ENCODE measurements at places on chromosomes 2 and 18. TPM values are rescaled to one million over a fixed set of nuclear protein-coding genes. Genes with fewer than 3 reads are reported as not detected.
A peak's percentile ranks its signal among the peaks of the same experiment; 100 is the strongest.

- H3K4me1 ChIP-seq: no peaks in the 10 kb centered on the region
- no peak overlapping the region for H3K4me3 ChIP-seq
- H3K36me3 ChIP-seq: no peaks in the 10 kb centered on the region
- H3K27me3 ChIP-seq: no peaks in the 10 kb centered on the region
Measured at GRCh38 chr2:218807626-218808025, 24.0 kb downstream of the PRKAG3 start.

The MAP2 gene
- total RNA-seq: 8.5 TPM

DNA sequence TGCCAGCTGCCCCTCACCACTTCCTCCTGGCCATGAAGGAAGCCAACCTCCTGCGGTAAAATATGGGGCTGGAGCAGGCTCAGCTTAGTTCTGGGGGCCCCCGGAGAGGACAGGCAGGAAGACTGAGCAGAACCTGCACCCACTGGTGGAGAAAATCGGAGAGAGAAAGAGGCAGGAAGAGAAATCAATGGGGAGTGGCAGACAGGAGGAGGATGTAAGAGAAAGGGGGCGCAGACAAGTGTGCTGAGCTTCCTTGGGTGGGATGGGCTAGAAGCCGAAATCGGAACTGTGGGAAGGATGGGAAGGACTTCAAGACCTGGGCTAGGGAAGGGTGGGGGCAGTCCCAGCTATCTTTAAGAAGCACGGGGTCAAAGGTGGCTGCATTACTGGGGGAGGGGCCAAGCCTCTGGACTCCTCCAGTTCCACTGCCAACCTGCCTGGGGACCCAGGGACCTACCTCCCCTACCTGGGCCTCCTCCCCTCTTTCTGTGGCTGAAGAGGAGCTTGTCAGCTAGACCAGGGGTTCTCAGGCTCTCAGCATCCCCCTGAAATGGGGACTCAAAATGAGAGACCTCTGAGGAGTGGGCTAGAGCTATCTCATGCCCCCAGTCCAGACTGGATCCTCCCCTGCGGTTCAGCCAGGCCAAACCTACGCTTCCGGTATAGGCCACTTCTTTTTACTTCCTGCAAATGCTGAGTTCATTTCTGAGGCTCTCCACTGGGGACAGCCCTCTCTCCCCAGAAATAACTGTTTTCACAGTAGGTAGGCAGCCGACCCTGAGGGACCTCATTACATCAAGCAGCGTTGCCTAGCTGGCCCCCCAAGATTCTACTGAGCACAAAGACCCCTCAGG lies 33.6 kb upstream of the B3GNT7 start:
- no peak overlapping the region for H3K27ac ChIP-seq
- H3K27me3 ChIP-seq: no peaks in the 10 kb centered on the region
- H3K36me3 ChIP-seq: peaks cover 8% of the 10 kb centered on the region

The USP37 gene
- 10.9 TPM for total RNA-seq

- no peaks in the 10 kb centered on the region for H3K4me1 ChIP-seq
- no peaks in the 10 kb centered on the region for H3K36me3 ChIP-seq
- H3K27ac ChIP-seq: no peak overlapping the region
- no peaks in the 10 kb centered on the region for H3K27me3 ChIP-seq
Measured at GRCh38 chr2:4765787-4766530, 926.2 kb upstream of the SOX11 start.

DNA sequence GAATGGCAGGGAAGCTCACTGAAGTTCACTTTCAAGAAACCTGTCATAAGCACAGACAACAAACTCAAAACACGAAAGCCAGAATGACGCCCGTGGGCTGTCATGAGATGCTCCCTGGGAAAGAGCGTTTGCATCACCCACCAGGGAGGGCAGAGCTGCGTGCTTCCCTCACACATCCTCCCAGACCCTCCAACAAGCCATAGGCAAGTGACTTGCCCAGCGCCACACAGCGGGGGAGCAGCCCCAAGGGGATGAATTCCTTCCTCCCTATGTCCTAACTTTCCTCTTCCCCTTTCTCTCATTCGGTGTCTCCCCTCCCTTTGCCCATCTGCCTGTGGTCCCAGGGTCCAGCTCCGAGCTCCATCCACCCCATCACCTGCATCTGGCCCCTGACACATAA lies 10.7 kb downstream of the BIN1 start:
- no peak overlapping the region for H3K4me3 ChIP-seq
- DNase-seq: no peak
- H3K27me3 ChIP-seq: no peaks in the 10 kb centered on the region
- H3K4me1 ChIP-seq: no peaks in the 10 kb centered on the region
- no peaks in the 10 kb centered on the region for H3K36me3 ChIP-seq

GRCh38 chr2:153299809-153300208 lies 178.8 kb downstream of the RPRM start:
- H3K27me3 ChIP-seq: no peaks in the 10 kb centered on the region
- DNase-seq: no peak
- no peak overlapping the region for H3K4me3 ChIP-seq
- H3K36me3 ChIP-seq: no peaks in the 10 kb centered on the region

- no peaks in the 10 kb centered on the region for H3K36me3 ChIP-seq
- peak overlapping the region; percentile 97 for H3K4me3 ChIP-seq
- peaks cover 7% of the 10 kb centered on the region for H3K4me1 ChIP-seq
Measured at GRCh38 chr2:206084439-206084869, 1.5 kb downstream of the INO80D start.

DNA sequence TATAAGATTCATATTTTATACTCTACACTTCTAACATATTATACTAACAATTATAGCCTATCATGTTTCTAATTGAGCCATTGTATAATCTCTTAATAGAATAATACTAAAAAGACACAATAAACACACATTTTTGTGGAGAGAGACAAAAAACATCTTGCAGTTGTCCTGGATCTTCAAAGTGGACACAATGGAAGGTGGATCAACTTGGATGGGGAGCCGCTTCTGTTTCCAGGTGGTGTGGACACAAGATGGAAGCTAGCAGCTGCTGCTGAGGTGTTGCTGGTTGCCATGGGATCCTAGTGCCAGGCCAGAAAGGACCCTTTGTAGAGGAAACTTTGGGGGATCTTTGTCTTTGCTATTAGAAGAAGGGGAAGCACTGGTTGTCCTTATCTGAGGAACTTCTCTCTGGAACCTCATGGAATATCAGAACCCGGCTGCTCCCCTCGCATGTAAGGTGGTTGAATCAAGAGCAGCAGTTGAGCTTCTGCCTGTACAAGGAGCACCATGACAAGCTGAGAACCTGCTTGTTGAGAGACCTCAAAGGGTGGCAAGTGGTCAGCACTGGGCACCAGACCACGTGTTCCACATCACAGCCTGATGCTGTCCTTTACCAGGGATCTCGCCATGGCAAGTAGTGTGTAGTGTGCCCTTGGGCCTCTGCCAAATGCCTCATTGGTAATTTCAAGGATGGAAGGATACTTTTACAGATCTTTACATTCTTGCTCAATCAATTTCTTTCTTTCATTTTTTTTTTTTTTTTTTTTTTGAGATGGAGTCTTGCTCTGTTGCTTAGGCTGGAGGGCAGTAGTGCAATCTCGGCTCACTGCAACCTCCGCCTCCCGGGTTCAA lies 232.2 kb downstream of the MYCN start:
- no peak overlapping the region for H3K4me3 ChIP-seq
- no peaks in the 10 kb centered on the region for H3K36me3 ChIP-seq
- no peak for DNase-seq
- no peaks in the 10 kb centered on the region for H3K27me3 ChIP-seq

The PMAIP1 gene
- 8.5 TPM for total RNA-seq

The HOXD13 gene
- total RNA-seq: not detected

The TMEM247 gene
- not detected for total RNA-seq

DNA sequence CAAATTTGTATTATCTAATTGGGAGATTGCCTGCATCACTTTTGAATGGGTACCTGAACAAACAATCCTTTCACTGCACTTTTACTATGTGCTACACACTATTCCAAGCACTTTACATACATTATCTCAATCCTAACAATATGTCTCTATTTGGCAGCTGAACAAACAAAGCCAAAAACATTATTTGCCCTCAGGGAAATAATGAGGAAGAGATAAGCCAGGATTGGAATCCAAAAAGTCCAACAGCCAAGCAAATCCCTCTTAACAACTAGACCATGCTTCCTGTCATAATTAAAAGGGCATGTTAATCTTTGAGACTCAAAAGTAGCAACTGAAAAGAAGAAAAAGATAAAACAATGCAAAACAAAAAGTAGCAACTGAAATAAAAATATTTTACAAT lies 32.1 kb downstream of the RPRD1A start:
- H3K4me3 ChIP-seq: no peak overlapping the region
- H3K27ac ChIP-seq: no peak overlapping the region
- no peak for DNase-seq
- H3K36me3 ChIP-seq: peaks cover 32% of the 10 kb centered on the region

The CAVIN2 gene
- 50.7 TPM for total RNA-seq

- H3K36me3 ChIP-seq: no peaks in the 10 kb centered on the region
- H3K4me3 ChIP-seq: no peak overlapping the region
- peaks cover 57% of the 10 kb centered on the region for H3K4me1 ChIP-seq
- no peaks in the 10 kb centered on the region for H3K27me3 ChIP-seq
- no peak overlapping the region for H3K27ac ChIP-seq
- no peak for DNase-seq
Measured at GRCh38 chr2:43423941-43424261, 171.9 kb downstream of the THADA start.

The REG3G gene
- not detected for total RNA-seq

The DTNA gene
- total RNA-seq: 25.7 TPM

- H3K4me1 ChIP-seq: no peaks in the 10 kb centered on the region
- no peaks in the 10 kb centered on the region for H3K27me3 ChIP-seq
- DNase-seq: no peak
- H3K4me3 ChIP-seq: no peak overlapping the region
- no peak overlapping the region for H3K27ac ChIP-seq
- H3K36me3 ChIP-seq: no peaks in the 10 kb centered on the region
Measured at GRCh38 chr2:136844546-136844945, 79.2 kb downstream of the THSD7B start.

The OR6B2 gene
- not detected for total RNA-seq

DNA sequence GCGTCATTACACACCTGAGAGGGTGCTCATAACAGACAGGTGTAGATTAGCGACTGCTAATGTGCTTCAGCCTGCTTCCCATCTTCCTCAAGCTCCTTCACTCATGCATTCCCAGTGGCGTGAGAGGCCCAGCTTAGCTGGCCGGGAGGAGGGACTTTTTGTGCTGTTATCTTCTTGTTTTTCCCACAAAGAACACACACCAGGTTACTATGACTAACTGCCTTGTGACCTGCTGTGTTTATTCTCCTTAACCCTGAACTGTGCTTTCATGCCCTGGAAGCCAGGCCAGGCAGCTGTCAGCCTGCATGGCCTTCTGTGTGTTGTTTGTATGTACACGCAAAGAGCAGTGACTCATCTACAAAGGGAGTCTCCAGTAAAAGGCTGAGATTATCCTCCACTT lies 143.8 kb downstream of the PIEZO2 start:
- H3K27me3 ChIP-seq: no peaks in the 10 kb centered on the region
- no peaks in the 10 kb centered on the region for H3K36me3 ChIP-seq
- peaks cover 19% of the 10 kb centered on the region for H3K4me1 ChIP-seq
- no peak for DNase-seq

DNA sequence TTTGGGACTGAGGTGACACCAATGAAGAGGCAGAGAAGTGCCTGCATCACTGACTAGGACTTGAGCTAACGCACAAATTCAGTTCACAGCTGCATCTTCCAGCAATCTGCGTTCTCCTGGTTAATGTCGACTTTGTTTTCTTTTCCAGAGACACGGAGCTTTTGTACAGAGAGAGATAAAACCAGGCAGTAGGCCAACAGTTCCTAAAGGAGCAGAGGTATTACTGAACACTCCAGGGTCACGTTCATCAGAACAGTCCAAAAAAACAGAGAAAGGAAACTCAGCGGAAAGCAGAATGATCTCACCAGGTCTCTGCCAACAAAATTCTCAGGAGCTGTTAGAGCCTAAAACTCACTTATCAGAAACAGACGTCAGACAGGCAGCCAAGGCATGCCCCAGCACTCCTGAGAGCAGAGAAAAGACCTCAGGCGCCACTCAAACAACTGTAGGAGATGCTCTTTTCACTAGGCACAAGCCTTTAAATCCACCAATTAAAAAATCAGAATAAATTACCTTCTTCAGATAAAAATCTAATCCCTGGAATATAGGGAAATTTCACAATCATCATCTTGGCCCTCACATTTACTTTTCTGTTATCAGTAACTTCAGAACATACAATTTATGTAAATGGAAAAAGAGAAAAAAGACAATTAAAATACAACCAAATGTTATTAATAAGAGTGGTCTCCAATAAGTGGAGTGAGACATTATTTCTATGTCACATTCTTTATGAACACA lies 95.9 kb upstream of the SPTBN1 start:
- peak overlapping the region; percentile 33 for H3K27ac ChIP-seq
- H3K4me1 ChIP-seq: no peaks in the 10 kb centered on the region
- DNase-seq: no peak
- no peak overlapping the region for H3K4me3 ChIP-seq
- no peaks in the 10 kb centered on the region for H3K27me3 ChIP-seq

- no peaks in the 10 kb centered on the region for H3K36me3 ChIP-seq
- H3K4me3 ChIP-seq: no peak overlapping the region
- DNase-seq: no peak
- no peaks in the 10 kb centered on the region for H3K4me1 ChIP-seq
- H3K27ac ChIP-seq: no peak overlapping the region
Measured at GRCh38 chr2:112924360-112924759, 13.4 kb downstream of the IL37 start.

The ABCG5 gene
- total RNA-seq: not detected

DNA sequence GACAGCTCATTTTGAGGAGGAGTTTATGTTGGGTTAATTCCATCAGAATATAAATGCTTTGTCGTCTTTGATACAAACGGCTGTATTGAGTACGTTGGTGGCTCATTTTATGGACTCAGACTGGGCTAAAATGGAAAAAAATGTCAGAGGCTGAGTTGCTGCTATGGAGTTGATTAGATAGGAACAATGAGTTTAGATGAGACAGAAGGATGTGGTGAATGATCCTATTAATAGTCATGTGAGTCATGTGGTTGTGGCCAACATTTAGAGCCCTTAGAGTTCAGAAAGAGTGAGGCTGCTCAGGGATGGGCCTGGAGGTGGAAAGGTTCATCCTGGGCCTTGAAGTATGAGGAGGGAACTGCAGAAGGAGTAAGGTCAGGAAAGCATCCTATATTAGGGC lies 434.2 kb downstream of the MEIS1 start:
- no peak overlapping the region for H3K4me3 ChIP-seq
- H3K27me3 ChIP-seq: no peaks in the 10 kb centered on the region
- H3K4me1 ChIP-seq: no peaks in the 10 kb centered on the region

DNA sequence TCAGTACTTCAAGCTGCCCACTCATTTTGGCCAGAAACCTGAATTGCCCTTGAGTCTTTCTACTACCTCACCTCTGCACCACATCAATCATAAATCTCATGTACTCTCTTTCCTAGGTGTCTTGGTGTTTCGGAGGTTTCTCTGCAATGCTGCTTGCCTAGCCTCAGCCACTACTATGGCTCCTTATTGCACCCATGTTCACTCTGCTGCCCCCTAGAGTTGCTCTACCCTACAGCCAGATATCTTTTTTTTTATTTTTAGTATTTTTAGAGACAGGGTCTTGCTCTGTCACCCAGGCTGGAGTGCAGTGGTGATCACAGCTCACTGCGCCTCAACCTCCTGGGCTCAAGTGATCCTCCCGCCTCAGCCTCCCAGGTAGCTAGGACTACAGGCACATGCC lies 413.0 kb downstream of the PTPRM start:
- no peak overlapping the region for H3K4me3 ChIP-seq
- no peaks in the 10 kb centered on the region for H3K36me3 ChIP-seq
- no peaks in the 10 kb centered on the region for H3K4me1 ChIP-seq
- no peak for DNase-seq
- H3K27me3 ChIP-seq: no peaks in the 10 kb centered on the region
- H3K27ac ChIP-seq: no peak overlapping the region

All from esophagus squamous epithelium (tissue), 5 donors.